ENCODE measurements at places on chromosomes 12 and 14.

- no peak for DNase-seq
Measured at GRCh38 chr12:32146074-32146873, 39.6 kb downstream of the BICD1 start.

DNA sequence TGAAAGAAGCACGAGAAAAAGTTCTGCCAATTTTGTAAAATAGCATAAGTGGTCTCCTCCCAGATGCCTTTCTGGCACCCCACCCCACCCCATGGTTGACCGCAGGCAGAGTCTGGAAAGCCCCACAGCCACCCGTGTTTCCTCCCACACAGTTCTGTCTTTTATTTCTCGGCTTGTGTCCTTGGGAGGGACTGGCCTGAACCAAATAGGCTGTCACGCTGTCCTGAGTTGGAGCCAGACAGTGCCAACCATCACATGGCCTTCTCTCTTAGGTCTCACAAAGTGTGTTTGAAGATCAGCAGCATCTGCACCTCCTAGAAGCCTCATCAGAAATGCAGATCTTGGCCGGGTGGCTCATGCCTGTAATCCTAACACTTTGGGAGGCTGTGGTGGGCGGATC, 10.2 kb upstream of the LTA4H start:
- no peak for DNase-seq

- no peak for DNase-seq
Measured at GRCh38 chr12:69686731-69687130, 12.4 kb downstream of the BEST3 start.

- DNase-seq = no peak
Measured at GRCh38 chr12:26642361-26642760, 190.6 kb downstream of the ITPR2 start.

DNA sequence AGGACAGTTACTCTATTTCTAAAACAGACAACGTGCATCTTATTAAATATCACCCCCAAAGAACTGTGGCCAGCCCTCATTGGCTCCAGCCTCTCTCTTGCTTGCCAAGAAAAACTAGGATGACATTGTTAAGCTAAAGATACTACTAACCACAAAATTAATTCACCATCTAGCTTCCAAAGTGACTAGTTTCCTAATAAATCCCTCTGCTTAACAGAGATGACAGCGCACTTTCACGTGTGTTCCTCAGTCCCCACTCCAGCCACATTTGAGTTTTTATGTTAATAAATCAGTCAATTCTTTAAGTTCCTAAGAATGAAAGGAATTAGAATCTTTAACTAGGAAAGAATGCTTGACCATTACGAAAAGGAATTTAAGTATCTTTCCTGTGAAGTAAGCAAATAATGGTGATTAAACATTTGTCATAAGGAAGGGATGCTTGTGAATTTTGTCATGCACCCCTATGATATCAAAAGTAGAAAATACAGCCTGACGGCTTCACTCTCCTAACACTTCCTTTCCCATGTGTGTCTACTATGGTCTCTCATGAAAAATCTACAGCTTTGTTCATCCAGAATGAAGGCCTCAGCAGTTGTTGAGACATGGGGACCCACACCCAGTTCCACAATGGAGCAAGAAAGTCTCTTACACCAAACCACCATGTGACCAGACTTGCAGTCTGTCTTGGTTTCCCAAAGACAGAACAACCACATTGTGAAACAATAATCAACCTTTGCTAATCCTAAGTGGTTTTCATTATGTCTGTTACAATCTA, 8.1 kb downstream of the CORO1C start:
- DNase-seq = no peak

- DNase-seq = no peak
Measured at GRCh38 chr14:63986789-63987533, 134.2 kb downstream of the SYNE2 start.

- DNase-seq = no peak
Measured at GRCh38 chr14:28300356-28300755, 466.2 kb upstream of the FOXG1 start.

DNA sequence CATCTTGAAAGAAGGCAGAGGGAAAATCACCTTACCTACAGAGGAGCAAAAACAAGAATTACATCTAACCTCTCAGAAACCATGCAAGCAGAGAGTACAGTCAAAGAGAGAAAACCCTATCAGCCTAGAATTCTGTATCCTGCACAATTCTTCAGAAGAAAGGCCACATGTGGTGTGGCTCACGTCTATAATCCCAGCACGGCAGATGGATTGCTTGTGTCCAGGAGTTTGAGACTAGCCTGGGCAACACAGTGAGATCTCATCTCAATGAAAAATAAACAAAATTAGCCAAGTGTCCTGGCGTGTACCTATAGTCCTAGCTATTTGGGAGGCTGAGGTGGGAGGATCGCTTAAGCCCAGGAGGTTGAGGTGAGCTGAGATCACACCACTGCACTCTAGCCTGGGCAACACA, 48.2 kb downstream of the ATF7 start:
- no peak for DNase-seq

DNA sequence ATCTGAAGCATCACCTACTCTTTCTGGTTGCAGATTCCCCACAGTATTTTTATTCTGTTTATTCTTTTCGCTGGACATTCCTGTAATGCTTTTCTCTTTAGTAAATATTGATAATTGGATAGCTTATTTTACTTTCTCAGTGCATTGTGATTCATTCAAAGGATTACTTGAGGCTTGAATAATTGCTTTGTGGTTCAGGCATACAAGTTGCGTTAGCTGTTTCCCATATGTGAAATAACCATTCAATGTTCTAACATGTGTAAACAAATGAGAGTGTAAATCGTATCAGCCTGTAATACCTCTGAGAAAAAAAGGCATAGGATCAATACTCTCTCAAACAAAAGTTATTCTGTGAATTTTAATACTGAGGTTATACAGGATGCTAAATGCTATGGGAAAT, 1004.2 kb upstream of the SEL1L start:
- DNase-seq = no peak

GRCh38 chr14:98077176-98077575, 1194.8 kb downstream of the BCL11B start:
- no peak for DNase-seq

DNA sequence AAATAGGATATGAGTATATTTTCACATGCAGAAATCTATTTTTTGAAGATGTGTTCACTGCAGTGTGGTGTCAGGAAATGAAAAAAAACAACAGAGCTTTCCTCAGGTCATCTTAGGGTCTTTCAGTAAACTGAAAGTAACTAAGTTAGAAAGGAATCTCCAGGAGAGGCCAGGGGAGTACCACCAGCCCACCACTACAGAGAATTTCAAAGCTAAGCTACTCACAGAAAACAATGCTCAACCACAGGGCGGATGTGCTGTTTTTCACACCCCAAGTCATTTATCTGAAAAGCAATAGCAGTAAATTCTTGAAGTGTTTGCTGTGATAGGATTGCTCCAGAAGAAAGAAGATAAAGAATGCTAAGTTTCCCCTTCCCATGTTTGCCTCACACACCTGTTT, 79.0 kb downstream of the IFNG start:
- no peak for DNase-seq

DNA sequence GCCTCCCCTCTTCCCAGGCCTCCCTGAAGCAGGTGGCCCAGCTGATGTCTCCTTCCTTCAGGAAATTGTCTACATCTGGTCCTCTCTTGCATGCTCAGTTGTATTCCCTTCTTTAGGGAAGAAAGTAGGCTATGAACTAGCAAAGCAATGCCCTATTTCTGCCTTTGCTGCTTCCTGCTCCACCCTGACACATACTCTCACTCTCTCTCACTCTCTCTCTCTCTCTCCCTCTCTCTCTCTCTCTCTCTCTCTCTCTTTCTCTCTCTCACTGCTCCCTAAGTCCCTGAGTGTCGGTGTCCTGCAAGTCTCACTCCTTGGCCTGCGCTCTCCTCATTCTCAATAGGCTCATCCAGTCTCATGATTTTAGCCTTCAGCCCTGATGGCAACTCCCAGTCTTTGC, 19.4 kb upstream of the PARP11 start:
- DNase-seq = no peak

- DNase-seq = no peak
Measured at GRCh38 chr12:91173124-91173523, 9.5 kb downstream of the DCN start.
